ENCODE measurements at places on chromosomes 3 and 15.

DNA sequence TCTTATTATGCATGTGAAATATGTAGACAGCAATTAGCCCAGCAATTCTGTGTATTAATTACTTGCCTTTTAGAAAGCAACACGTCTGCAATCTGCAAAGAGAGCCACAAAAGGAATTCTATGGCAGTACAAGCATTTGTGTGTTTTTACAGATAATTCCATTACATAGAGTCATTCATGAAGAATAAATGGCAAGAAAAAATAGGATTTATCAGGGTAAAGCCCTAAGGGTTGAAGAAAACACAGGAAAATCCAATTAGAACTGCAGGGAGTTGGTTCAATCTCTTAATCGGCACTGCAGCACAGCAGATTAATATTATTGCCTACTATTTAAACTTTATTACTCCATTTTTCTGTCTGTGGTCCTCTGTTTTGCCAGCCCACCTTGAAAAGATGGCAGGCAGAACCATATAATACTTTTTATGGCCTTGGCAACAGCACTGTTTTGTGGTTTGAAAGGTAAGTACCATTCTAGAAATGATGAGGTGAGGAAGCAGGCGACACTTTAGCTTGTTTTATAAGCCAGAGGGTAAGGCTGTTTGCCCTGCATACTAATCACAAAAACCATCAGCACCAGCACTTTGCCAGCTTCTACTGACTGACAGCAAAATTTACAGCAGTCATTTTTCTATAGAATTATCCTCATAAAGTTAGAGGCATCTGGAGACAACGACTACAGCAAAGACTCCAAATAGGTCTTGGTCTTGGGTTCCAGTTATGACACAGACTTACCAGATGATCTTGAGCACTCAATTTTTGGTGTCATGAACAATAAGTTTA lies 638.2 kb upstream of the NAALADL2 start:
- DNase-seq: no peak

DNA sequence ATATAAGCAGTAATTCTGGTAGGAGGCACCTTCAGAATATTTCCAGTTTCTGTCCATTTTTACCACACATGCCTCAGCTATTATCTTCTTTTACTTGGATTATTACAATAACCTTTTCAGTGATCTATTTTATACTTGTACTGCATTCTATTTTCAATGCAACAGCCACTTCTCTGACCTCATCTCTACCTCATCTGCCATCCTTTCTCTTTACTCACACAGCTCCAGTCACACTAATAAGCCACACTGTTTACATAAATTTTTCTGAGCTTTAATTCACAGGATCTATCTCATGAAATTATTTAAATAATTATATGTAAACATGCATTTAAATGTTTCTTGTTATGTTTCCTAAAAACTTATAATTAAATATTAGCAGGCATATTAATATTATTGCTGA lies 47.3 kb upstream of the BCHE start:
- DNase-seq: no peak

DNA sequence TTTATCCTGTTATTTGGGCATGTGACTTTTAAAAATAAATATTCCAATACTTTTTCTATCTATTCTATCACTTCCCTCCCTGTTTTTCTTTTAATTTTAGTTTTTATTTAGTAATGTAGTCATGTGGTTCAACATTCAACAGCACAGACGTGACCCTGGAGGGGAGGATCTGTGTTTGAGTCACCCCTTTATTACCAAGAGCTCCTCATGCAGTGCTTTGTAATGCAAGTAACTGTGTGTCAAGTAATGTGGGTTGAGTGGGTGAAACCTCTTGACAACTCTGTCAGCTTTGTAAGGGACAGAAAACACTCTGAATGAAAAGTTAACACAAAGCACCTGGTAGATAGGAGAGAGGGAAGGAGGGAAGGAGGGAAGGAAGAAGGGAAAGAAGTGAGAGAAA lies 89.7 kb upstream of the FGF12 start:
- DNase-seq: no peak

- peak; percentile 69 for DNase-seq
Measured at GRCh38 chr3:18444595-18445400, 19.7 kb upstream of the SATB1 start.

- no peak for DNase-seq
Measured at GRCh38 chr3:102444101-102444500, 9.3 kb downstream of the ZPLD1 start.

DNA sequence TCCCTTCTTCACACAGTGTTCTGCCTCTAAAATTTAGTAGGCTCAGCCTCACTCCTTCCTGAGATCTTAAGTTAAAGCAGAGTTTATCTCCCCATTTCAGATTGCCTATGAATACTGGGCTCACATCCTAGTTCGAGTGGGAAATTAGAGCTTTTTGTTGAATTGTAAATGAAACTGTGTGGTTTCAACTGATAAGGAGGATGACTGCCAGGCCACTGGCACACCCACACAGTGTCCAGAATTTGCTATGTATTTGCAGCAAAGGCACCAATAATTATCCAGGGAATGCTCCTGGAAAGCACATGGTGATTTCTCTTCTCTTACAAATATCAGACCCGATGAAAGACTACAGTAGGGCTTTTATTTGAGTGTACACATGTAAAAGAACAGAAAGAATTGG lies 308.1 kb upstream of the COL8A1 start:
- DNase-seq: no peak

DNA sequence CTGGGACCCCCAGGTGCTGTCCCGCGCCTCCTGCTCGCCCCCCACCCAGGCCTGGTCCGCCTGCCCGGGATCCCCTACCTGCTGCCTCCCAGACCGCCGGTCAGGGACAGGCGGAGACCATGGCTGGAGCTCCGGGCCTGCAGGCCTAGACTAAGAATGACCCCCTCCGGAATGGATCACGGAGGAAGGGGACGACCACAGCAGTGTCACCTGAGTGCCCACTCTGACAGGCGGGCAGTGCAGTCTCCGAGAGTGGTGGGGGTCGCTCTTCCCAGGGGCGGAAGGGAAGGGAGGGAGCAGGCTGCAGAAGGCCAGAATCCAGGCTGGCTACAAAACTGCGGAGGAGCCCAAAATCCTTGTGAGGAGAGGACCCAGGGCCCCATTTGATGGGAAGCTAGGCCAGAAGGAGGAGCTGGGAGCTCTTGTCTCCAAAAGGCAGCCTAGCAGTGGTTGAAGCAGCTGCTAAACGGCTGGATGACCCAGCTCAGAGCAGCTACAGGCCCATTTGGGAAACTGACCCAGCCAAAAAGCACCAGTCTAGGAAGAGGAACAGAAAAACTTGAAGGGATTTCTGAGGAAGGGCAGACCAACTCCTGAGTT lies 908 bp upstream of the RAB43 start:
- DNase-seq: no peak

DNA sequence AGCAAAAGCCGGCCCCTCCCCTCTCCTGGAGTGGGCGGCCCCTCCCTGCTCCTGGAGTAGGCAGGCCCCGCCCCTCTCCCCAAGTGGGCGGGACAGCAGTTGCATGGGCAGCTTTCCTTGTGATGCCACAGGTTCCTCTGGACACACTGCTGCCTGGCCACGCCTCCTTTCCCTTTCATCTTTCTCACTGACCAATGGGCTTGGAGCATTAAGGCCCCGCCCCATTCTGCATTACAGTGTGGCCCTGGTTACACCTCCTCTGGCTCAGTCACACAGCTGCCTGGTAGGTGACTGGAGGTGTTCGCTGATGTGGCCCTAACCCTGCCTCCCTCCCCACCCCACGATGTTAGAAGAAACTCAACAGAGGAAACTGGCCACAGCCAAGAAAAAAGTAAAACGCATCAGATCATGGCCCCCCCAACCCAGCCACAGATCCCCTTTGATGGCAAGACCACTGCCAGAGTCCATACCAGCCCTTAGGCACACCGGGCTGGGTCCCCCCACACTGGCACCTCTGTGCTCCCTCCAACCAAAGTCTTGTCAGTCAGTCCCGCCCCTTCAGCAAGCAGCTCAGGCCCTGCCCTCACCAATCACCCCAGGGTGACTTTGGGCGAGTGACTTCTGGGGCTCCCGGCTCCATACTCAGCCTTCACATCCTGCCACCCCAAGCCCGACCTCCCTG lies 84.3 kb downstream of the ADAMTS7 start:
- peak; percentile 19 for DNase-seq

- no peak for DNase-seq
Measured at GRCh38 chr15:41269887-41270286, 38.8 kb downstream of the CHP1 start.

- DNase-seq: no peak
Measured at GRCh38 chr3:162391301-162391700, 894.7 kb downstream of the OTOL1 start.

DNA sequence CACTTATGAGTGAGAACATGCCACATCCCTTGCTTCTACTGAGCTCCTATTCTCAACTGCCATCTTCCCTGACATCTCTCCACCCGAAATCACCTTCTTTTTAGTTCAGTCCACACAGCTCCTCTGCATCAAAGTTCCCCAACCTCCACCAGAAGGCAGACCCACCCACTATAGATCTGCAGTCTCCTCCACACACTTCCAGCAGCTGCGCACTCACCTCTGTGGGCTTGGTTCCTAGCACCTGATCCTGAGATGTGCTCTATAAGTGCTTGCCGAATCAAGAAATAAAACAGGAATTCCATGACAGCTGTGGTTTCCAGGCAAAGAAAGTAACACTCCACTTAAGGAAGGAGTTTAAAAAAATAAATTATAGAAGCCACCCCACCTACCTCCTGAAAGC lies 85.4 kb downstream of the TRANK1 start:
- no peak for DNase-seq

DNA sequence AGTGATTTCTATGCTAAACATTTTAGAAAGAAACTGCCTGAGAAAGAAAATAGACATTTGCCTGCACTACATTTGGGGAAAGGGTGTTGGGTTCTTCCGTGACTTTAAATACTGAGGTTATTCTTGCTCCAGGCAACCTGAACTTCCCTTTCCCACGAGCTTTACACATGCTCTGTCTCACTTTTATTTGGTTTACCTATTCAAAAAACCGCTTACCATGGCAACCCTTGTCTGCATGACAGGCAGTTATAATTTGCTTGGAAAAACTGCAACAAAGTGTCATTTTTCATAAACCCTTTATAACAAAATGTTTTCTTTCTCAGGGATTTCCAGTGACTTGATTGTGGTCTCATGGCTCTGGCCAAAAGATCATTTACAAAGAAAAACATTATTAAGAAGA lies 416.3 kb upstream of the MEIS2 start:
- no peak for DNase-seq

- peak; percentile 63 for DNase-seq
Measured at GRCh38 chr3:20104167-20104661, 64.0 kb downstream of the KAT2B start.

- no peak for DNase-seq
Measured at GRCh38 chr3:172038798-172039435, 461 bp upstream of the FNDC3B start.

DNA sequence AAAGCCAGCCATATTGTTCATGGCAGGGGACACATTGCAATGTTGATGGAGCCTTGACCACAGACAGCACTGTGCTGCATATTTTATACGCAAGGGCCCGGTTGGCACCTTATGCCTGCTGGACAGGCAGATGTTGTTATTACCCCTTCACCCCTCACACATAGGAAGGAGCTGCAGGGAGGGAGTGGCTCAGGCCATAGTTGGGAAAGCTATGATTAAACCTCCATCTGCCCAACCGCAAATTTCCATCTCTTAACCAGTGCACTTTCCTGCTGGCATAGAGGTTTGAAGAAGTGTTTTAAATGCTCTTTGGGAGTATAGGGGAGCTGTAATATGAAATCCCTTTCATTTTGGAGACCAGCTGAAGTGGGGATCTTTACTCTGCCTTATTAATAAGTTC lies 224.7 kb downstream of the CACNA2D3 start:
- DNase-seq: no peak

DNA sequence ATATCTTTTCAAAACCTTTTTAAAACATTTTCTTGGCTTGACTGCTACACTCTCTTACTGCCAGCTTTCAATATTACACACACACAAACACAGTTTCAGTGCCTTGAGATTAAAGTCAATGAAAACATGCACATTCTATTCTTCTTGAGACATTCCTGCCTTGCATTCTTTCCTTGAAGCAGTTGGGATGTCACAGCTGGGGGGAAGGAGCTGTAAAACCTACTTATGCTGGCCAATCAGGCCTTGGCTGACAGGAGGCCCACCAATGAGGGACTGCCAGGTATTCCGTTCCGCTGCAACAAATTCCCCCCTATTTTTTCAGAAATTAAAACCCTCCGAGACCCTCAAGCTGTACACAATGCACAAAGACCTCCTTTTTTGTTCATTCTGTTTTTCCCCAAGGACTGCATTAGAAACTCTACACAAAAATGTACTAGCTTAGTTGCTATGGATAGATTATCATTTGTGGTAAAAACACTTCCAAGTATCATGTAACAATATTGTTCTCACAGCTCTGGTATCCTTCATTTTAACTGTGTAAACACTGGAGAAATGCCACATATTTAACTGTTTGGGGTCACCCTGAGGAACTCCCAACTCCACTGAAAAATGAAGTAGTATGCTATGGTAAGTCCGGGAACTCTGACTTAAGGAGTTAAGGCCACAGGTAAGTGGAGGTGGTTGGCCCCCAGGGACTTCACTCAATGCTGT lies 18.5 kb downstream of the FSTL1 start:
- DNase-seq: no peak

DNA sequence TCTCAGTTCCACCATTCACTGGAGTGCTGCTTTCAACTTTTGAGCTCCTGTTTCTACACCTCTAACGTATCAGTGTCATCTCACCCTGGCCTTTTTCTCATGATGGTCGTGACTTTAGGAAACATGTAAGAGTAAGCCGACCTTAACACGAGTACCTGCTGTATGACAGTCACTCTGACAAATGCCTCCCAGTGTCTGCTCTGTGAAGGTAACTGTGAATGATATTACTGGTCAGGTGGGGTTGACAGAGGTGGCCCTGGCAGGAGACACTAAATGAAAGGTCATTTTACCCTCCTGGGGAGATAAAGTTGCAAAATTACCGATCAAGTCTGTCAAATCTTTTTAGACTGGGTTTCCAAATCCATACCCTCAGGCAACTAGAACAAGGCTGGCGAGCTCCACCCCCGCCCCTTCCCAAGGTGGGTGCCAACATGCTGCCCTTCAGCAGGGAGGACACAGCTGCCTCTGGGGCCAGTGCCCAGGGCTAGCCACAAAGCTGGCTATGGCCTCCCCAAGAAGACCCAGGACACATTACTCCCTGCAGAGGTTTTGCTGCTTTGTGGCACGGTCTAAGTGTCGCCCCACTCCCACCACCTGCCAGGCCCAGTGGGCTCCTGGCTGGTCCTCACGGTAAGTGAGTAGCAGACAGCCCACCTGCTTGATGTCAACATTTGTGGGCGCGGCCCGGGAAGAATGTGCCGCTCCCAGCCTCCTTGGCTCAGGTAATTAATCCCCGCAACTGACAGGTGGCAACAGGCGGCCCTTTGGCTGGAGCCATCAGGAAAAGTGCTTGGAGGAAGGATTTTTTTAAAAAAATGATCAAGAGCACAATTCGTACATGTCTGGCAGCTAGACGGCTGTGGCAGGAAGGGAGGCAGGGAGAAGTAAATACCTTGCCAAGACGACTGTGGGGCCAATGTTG lies 211.8 kb downstream of the TP63 start:
- no peak for DNase-seq

DNA sequence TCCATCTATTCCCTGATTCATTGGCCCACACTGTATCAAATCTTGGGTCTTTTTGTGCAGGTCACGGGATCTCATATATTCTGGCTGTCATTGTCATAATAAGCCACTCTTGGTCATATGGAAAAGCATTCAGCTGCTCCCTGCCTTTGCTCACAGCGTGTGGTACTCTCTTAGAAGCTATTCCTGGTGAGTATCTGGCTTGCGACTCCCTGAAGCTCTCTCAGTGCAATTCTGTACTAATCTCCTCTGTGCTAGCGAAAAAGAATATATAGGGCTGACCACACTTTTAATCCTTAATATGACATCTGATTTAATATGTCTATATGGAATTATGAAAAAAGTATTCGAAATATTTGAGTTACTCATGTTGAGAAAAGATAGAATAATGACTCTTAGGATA lies 440.8 kb upstream of the GBE1 start:
- no peak for DNase-seq
